ENCODE measurements at places on chromosomes 4 and X. TPM values are rescaled to one million over a fixed set of nuclear protein-coding genes. Genes with fewer than 3 reads are reported as not detected.

CLDN2 gene
- not detected for total RNA-seq

RPA4 gene
- total RNA-seq: 0.44 TPM

FATE1 gene
- total RNA-seq: not detected

GAGE12F gene
- total RNA-seq: not detected

LIMCH1 gene
- 0.25 TPM for total RNA-seq

VSIG1 gene
- 2.8 TPM for total RNA-seq

SORCS2 gene
- total RNA-seq: 0.04 TPM

FOXR2 gene
- not detected for total RNA-seq

FAM241A gene
- total RNA-seq: 2.8 TPM

RPS6KA6 gene
- total RNA-seq: 3.2 TPM

RAB9B gene
- 0.11 TPM for total RNA-seq

KLB gene
- 0.03 TPM for total RNA-seq

FSTL5 gene
- not detected for total RNA-seq

PI4K2B gene
- 27.6 TPM for total RNA-seq

CCDC149 gene
- 3.3 TPM for total RNA-seq

VGLL1 gene
- 5.2 TPM for total RNA-seq

CYSLTR1 gene
- not detected for total RNA-seq

CHRDL1 gene
- total RNA-seq: not detected

GLOD5 gene
- not detected for total RNA-seq

CXorf49 gene
- not detected for total RNA-seq

RNF150 gene
- not detected for total RNA-seq

CCSER1 gene
- 0.81 TPM for total RNA-seq

UBE2A gene
- total RNA-seq: 59.0 TPM

CCKAR gene
- total RNA-seq: not detected

PTCHD1 gene
- not detected for total RNA-seq

PITX2 gene
- 27.1 TPM for total RNA-seq

ZNF81 gene
- 3.9 TPM for total RNA-seq

CXXC4 gene
- 0.03 TPM for total RNA-seq

RTL9 gene
- 0.11 TPM for total RNA-seq

MID2 gene
- 15.6 TPM for total RNA-seq
